ENCODE measurements at places on chromosomes 3 and 15.

- DNase-seq, result no peak
Measured at GRCh38 chr3:48088056-48088748, 72.0 kb upstream of the MAP4 start.

DNA sequence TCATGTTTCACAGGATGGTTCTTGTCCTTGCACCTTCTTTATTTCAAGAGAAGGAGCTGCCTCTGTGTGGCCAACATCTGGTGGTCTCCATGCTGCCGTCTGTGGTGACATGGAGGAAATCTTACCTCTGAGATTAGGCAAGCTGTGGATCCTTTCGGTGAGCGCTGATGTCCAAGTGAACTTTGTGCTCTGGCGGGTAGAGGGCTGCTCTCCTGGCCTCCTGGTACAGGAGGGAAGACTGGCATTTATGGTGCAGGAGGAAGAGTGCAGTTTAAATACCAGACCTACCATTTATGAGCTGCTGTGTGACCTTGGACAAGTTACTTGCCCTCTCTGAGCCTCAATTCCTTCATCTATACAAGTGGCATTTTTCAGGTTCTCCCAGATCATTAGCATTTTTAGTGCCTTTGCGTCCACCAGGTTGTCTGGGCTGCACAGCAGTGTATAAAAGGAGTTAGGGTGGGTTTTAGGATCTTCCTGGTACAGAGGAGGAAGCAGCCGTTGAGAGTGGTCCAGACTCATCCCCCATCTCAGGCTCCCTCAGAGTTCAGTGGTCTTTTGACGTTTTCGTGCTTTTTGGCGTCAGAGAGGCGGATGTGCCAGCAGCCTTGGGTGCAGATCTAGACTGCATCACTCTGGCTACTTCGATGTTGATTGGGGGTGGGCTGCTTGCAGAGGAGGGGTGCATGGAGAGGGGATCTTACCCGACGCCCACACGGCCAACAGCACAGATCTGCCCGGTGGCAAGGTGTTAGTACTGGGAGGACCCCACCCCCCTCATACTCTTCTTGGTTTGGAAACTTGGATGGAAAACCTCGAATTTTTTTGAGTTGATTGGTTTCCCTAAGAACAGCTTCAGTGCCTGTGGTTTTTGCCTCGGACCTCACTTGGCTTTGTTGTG, 162.2 kb downstream of the ITPR1 start:
- no peak for DNase-seq

DNA sequence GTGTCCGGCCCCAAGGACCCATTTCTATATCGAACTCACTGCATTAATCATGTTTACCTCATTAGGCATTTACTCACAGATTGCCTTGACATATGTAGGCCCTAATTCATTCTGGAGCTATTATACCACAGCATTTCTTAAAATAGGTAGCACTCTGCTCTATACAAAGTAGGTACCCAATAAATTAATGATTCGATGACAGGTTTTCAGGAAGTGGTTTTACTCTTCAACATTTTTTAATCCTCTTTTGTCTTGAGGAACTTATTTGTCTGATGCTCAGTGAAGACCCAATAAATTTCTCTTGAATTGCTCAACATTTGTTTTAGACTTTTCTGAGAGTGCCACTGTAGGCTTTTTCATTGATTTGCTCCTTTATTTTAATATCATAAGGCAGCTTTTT, 12.1 kb downstream of the TGFBR2 start:
- DNase-seq, result no peak

DNA sequence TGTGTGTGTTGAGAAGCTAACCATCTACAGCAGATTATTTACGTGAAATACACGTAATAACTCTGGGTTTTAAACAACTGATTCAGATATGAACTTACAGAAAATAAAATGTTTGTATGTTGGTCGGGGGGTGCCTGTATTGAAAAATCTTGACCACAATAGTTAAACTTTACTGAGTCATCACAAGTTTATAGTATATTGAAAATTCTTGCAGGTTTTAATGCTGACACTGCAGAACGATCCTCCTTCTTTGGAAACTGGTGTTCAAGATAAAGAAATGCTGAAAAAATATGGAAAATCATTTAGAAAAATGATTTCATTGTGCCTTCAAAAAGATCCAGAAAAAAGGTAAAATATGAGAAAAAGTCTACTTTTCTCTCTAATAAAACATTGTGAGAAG, 41.3 kb upstream of the SLC22A13 start:
- no peak for DNase-seq

DNA sequence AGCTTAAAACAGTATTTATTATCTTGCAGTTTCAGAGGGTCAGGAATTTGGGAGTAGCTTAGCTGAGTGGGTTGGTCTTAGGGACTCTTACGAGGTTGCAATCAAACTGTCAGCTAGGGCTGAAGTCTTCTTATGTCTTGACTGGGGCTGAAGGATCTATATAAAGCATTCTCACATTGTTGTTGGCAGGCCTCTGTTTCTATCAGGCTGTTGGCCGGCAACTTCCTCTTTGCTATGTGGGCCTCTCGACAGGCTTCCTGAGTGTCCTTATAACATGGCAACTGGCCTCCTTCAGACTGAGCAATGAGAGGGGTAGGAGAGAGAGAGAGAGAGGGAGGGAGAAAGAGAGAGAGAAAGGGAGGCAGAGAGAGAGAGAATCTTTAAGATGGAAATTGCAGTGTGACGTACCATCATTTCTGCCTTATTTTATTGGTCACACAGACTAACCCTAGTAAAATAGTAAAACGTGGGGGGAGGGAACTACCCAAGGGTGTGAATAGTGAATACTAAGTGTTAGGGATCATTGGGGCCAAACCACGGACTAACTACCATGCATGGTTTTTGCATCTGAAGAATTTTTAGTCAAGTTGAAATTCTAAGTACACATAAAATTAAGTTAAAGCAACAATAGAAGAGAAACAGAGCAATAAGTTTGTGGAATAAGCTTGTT, 16.1 kb downstream of the FGF7 start:
- DNase-seq, result no peak

DNA sequence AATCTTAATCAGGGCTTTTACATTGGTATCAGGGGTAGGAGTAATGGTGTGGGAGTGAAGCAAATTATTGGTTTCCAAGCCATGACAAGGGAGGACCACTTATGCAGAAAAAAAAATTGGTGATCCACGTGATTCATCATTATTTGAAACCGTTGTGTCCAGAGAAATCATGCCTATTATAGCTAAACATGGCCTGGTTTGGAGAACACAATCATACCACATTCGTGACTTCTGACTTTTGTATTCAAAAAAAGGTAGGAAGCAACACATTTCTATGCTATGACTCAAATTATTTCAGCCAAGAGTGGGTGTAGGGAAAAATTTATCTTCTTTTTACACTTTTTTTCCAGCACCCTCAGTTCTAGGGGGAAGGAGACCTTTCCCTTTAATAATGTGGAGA, 924.3 kb upstream of the GBE1 start:
- DNase-seq, result no peak

DNA sequence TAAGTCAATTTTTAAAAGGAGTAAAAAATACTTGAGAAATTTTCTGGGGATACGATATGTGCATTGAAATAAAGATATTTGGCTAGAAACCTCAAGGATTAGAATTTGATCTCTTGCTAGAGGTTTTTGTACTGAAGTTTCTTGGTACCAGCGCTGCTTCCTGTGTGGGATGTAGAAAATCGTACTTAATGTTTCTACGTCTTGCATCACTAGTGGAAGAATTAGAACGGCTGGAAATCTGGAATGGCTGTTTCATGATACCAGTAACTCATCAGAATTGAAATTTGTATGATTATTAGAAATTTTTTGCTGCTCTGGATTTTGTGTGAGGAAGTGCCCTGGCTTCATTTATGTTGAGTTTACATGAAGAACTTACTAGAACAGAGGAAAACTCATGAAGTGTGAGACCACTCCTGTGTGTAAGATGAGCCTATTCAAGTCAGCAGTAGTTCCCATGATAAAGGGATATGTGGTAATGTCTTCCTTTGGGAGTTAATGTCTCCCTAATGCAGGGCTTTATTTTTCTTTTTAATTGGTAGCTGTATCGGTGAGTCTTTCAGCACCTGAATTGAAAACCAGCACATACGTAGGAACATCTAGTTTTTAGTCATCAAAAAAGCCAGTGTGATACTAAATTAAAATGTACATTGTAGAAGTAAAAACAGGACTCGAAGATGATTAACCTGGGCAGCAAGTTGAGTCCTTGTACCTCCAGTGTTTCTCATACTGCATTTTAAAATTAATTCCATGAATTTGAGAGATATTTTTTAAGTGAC, 3.2 kb downstream of the KBTBD8 start:
- no peak for DNase-seq

DNA sequence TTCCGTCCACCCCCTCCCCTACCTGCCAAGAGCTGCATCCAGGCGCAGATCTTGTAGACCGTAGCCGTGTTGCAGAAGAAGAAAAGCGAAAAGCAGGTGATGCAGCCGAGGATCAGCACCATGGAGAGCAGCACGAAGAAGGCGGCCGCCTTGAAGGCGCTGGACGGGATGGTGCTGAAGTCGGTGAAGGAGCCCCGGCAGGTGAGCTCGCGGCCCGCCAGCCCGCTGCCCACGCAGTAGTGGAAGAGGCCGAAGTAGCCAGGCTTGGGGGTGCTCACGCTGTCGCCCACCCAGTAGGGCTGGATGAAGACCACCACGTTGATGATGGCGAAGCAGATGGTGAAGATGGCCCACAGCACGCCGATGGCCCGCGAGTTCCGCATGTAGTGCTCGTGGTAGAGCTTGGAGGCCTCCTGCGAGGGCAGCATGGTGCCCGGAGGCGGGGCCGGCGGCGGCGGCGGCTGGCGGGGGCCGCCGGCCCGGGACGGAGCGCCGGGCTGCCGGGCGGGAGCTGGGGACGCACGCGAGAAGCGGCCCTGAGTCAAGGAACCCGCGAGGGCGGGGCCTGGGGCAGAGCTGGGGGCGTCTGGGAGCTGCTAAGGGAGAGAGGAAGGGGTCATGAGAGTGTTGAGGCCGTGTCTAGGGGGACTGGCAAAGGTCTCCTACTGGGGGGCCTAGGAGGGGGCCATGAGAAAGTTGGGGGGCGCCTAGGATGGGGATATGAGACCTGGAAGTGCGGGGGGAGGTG, 1.2 kb downstream of the LHFPL4 start:
- no peak for DNase-seq

GRCh38 chr3:137035631-137036030, 77.8 kb downstream of the IL20RB start:
- DNase-seq, result no peak

- no peak for DNase-seq
Measured at GRCh38 chr3:177062052-177062732, 135.1 kb downstream of the TBL1XR1 start.

DNA sequence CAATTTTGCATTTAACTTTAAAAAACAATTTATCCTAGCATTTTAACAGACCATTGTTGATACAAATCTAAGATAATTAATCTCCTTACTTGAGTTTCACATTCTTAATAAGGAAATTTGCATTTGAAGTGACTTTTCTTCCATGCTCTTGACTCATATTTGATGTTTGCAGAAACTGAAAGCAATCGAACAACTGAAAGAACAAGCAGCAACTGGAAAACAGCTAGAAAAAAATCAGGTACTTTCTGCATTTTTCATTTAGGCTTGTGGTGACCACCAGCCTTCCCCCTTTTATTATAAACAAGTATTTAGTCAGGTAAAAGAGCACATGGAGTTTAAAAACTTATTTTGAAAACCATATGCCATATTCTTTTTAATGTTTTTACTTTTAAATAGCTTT, 20.1 kb upstream of the SELENOT start:
- no peak for DNase-seq

DNA sequence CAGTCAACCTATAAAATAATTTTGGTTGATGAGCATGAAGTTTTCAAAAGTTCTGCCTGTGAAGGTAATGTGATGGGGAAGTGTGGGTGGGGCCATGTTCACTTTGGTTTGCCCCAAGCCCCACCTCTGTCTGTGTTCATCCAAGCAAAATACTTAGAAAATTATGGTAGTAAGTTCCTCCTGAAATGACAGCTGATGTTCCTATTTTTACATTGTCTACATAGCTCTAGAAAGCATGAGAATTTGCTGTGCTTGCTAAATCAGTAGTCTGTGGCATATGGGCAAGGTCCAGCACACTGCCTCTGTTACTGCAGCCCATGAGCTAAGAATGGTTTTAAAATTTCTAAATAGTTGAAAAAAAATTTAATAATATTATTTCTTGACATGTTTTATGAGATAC, 21.9 kb upstream of the CP start:
- DNase-seq, result no peak

DNA sequence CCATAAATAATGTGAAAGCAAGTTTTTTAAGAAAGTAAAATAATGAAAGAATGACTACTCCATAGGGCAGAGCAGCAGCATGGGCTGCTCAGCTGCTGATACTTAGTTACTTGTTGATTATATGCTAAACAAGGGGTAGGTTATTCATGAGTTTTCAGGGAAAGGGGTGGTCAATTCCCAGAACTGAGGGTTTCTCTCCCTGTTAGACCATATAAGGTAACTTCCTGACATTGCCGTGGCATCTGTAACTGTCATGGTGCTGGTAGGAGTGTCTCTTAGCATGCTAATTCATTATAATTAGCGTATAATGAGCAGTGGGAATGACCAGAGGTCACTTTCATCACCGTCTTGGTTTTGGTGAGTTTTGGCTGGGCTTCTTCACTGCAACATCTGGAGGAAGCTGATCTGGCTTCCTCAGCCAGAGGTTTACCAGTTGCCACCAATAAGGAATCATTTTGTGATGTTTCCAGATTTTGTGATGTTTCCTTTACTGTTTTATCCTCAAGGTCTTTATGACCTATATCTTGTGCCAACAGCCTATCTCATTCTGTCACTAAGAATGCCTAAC, 121.8 kb upstream of the CHL1 start:
- DNase-seq, result no peak

- no peak for DNase-seq
Measured at GRCh38 chr3:193771653-193772421, 178.8 kb downstream of the OPA1 start.

GRCh38 chr3:155843569-155843968, 10.7 kb downstream of the SLC33A1 start:
- DNase-seq, result no peak

GRCh38 chr3:194559530-194559929, 72.7 kb upstream of the ATP13A3 start:
- DNase-seq, result no peak

GRCh38 chr3:187973977-187974870, 179.7 kb upstream of the LPP start:
- DNase-seq, result no peak

- DNase-seq, result no peak
Measured at GRCh38 chr15:96735632-96736240, 405.2 kb downstream of the NR2F2 start.

DNA sequence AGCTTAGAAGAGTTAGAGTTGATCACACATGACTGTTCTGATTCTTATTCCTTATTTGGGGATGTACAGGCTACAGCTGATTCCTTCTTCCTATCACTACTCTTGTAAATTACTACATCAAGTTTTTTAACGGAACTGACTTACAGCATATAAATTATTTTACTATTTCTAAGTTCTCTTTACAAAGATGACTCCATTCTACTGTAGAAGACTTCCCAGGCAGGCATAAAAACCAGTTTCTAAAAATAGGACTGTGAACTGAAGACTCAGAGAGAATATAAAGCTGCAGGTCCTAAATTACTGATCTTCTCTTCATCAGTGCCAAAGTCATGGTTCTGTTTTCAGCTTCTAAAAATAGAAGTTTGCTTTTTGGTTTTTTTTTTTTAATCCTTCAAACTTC, 38.9 kb downstream of the ANO10 start:
- no peak for DNase-seq
